ENCODE measurements at places on chromosomes 6 and 20. TPM values are rescaled to one million over a fixed set of nuclear protein-coding genes. Genes with fewer than 3 reads are reported as not detected.

BPI gene
- not detected for total RNA-seq

TFAP2C gene
- total RNA-seq: not detected

PRSS16 gene
- total RNA-seq: not detected

MLIP gene
- total RNA-seq: not detected

GRCh38 chr20:32484225-32484957 lies 100.7 kb downstream of the NOL4L start:
- DNase-seq: peak; percentile 51

- no peak for DNase-seq
Measured at GRCh38 chr6:163892824-163893561, 478.5 kb downstream of the QKI start.

GRCh38 chr20:47711046-47711752 lies 74.1 kb downstream of the SULF2 start:
- DNase-seq: no peak

- DNase-seq: peak; percentile 11
Measured at GRCh38 chr6:106666282-106667021, 37.1 kb downstream of the QRSL1 start.

DNA sequence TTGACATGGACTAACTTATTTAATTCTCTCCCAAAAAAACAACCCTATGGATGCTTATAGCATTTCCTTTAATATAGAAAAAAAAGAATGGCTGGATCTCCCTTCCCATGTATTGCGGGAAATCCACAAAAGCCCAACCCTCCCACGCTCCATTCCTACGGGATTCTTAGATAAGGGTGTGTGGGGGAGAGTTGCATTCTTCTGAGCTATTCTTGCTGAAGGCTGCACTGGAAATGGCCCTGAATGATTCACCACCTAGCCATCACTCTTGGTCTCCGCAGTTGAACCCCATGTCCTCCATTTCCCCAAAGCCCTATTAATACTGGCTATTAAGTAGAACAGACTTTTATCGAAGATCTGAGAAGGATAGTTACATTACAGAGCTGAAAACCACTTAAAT lies 41.9 kb upstream of the ADGRF5 start:
- DNase-seq: no peak

GRCh38 chr6:9532621-9533557 lies 882.0 kb downstream of the TFAP2A start:
- DNase-seq: no peak

- no peak for DNase-seq
Measured at GRCh38 chr6:129233458-129234134, 350.7 kb downstream of the LAMA2 start.

- no peak for DNase-seq
Measured at GRCh38 chr6:16252686-16253299, 14.4 kb downstream of the GMPR start.

DNA sequence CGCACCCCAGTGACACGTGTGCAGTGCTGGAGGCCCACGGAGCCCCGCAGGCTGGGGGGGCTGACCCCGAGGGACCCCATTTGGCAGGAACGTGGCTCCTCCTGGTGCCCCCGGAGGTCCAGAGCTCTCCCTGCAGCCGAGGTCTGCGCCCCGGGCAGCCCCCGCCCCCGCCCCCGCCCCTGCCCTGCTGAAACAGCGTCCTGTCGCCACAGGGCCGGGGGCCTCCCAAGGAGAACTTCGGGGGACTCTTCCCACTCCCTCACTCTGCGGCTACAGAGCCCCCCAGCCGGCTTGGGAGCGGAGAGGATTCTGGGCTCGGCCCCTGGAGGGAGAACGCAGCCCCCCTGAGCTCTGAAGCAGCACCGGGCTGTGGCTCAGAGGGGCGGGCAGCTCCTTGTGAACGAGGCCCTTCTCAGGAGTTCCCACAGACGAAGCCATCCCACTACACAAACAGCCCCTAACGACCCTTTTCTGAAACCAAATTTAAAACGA lies 115.2 kb downstream of the DLL1 start:
- DNase-seq: no peak

GRCh38 chr6:165974817-165975216 lies 192.8 kb downstream of the TBXT start:
- no peak for DNase-seq

- peak; percentile 52 for DNase-seq
Measured at GRCh38 chr20:45044084-45044573, 56.8 kb downstream of the KCNS1 start.

DNA sequence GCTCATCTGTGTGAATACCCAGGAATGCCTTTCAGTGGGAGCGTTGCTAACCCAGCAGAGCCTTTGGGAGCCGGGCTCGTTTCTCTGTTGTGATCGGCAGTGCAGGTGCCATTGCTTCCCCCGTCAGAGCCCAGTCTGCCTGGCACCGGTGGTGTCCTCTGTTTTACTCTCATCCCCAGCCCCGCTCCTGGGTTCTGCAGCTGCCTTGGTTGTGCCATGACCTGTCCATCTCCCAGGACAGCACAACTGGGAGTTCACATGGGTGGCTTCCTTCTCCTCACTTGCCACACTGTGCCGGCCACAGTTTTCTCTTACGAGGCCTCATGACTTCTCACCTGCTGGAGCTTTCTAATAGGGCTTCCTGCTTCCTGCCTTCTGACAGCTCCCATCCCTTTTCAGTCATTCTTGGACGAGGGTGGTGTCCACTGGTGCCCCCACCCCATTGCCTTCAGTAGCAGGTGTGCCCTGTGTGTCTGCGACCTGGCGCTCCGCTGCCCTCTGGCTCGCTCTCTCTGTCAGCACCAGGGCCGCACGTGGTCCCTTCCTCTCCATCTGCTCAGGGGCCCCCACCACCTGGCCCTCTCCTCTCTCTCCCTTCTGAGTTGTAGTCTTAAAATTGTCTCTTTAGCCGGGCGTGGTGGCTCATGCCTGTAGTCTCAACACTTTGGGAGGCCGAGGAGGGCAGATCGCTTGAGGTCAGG lies 110.9 kb downstream of the RPP40 start:
- no peak for DNase-seq

GRCh38 chr6:38221251-38221650 lies 401.7 kb downstream of the ZFAND3 start:
- no peak for DNase-seq

GRCh38 chr20:59718071-59718470 lies 113.7 kb downstream of the PHACTR3 start:
- DNase-seq: no peak

DNA sequence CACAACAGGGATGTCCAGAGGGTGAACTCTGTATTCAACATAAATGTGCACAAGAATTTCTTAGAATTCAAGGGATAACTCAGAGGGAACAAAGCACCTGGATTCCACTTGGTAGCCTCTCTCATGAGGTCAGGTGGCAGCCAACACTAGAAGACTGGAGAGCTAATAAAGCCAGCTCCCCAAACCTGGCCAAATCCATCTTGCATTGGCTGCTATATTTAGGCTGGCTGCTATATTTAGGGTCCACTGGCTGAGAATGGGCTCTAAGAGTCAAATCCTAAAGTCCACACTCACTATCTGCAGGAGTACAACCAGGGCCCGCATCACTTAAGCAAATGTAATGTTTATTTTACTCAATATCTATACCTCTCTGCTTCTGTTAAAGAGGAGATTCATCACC lies 20.0 kb downstream of the TBC1D7 start:
- DNase-seq: no peak

Measured in naive thymus-derived CD8-positive, alpha-beta T cell (primary cell).